Common myeloid progenitor, CD34-positive (primary cell): ENCODE measurements at places on chromosomes 1 and 21.

DNA sequence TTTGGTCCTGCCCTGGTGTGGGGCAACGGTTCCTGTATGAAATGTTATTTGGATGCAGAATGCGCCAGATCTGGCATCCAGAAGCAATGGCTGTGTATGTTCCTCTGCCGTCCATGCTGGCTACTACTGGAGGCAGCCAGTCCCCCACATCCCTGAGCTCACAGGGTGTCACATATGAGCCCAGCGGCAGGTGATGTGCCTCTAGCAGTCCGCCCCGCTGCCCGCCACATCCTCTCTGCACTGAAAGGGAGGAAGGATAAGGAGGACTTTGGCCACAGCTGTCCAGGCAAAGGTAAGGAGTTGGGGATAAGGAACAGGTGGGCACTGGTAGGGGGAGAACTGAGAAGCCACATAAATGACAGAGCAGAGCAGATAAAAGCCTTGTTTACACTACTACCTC is 305.3 kb upstream of the DAB1 start:
- H3K27me3 ChIP-seq = no peaks in the 10 kb centered on the region
- H3K36me3 ChIP-seq = no peaks in the 10 kb centered on the region
- DNase-seq = no peak
- H3K4me1 ChIP-seq = no peaks in the 10 kb centered on the region
- no peak overlapping the region for H3K4me3 ChIP-seq

GRCh38 chr1:111987502-111987901 is 2.0 kb downstream of the KCND3 start:
- peaks cover 4% of the 10 kb centered on the region for H3K27me3 ChIP-seq
- no peak overlapping the region for H3K4me3 ChIP-seq
- peaks cover 25% of the 10 kb centered on the region for H3K4me1 ChIP-seq
- no peak overlapping the region for H3K27ac ChIP-seq
- no peaks in the 10 kb centered on the region for H3K36me3 ChIP-seq

GRCh38 chr1:7783178-7783711 is 846 bp upstream of the PER3 start:
- no peak overlapping the region for H3K27ac ChIP-seq
- H3K4me3 ChIP-seq = peak overlapping the region; percentile 56
- H3K27me3 ChIP-seq = no peaks in the 10 kb centered on the region
- no peak for DNase-seq
- peaks cover 33% of the 10 kb centered on the region for H3K4me1 ChIP-seq

GRCh38 chr1:14788080-14788479 is 189.6 kb downstream of the KAZN start:
- H3K36me3 ChIP-seq = no peaks in the 10 kb centered on the region
- no peaks in the 10 kb centered on the region for H3K27me3 ChIP-seq
- H3K4me3 ChIP-seq = no peak overlapping the region
- H3K27ac ChIP-seq = no peak overlapping the region
- no peak for DNase-seq

DNA sequence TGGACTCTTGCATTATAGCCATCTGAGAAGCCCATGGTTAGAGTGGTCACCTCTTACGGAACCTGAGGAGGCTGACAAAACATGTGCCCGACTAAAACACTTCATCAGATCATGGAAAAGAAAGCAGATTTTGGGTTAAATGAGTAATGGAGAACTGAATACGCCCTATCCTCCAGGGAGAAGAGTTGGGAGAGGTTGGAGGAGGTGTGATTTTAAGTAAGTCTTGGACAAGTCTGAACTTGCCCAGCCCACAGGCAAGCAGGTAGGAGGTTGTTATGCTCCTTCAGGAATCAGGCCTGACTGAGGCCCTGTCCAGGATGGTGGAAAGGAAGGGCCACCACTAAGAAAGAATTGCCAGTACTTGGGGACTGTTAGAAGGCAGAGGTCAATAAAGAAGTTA is 255.8 kb downstream of the TGFB2 start:
- no peaks in the 10 kb centered on the region for H3K27me3 ChIP-seq
- no peak overlapping the region for H3K4me3 ChIP-seq
- DNase-seq = no peak
- H3K4me1 ChIP-seq = no peaks in the 10 kb centered on the region

- no peaks in the 10 kb centered on the region for H3K27me3 ChIP-seq
- DNase-seq = no peak
- H3K4me1 ChIP-seq = no peaks in the 10 kb centered on the region
- H3K27ac ChIP-seq = no peak overlapping the region
- H3K36me3 ChIP-seq = no peaks in the 10 kb centered on the region
These were observed 99.7 kb upstream of the WLS start for GRCh38 chr1:68332041-68332440.

DNA sequence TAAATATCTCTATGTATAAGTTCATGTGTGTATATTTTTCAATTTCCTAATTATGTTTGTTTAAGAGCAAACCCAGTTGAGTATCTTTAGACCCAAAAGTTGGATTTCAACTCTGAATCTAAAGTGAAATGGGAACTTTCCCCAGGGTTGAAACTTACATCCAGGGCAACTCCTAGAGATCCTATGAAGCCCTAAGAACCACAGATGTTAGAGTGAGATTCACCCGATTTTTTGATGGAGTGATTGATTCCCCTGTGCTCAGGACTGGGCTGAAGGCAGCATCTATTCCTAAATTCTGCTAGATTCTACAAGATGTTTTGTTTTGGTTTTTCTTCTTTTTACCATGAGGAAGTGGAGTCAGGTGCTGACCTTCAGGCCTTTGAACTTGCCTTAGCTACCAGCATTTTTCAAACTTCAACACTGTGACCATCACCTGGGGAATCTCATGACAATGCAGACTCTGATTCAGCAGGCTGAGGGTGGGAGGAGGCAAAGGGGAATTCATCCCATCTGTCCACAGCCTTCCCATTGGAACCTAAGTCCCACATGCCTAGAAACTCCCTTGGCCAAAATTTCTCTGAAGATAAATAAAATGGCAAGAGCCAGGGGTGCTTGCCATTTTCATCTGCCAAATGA is 145.5 kb downstream of the ETS2 start:
- no peak for DNase-seq
- no peaks in the 10 kb centered on the region for H3K36me3 ChIP-seq
- no peak overlapping the region for H3K27ac ChIP-seq
- no peaks in the 10 kb centered on the region for H3K27me3 ChIP-seq
- no peaks in the 10 kb centered on the region for H3K4me1 ChIP-seq

- no peaks in the 10 kb centered on the region for H3K36me3 ChIP-seq
- no peak overlapping the region for H3K27ac ChIP-seq
- H3K4me1 ChIP-seq = peaks cover 52% of the 10 kb centered on the region
- no peak for DNase-seq
- no peak overlapping the region for H3K4me3 ChIP-seq
- no peaks in the 10 kb centered on the region for H3K27me3 ChIP-seq
These were observed 47.8 kb downstream of the SKI start for GRCh38 chr1:2275796-2276536.

- H3K36me3 ChIP-seq = peaks cover 6% of the 10 kb centered on the region
- H3K4me3 ChIP-seq = no peak overlapping the region
- no peaks in the 10 kb centered on the region for H3K27me3 ChIP-seq
- no peaks in the 10 kb centered on the region for H3K4me1 ChIP-seq
These were observed 33.0 kb downstream of the EPHX1 start for GRCh38 chr1:225842788-225843425.

GRCh38 chr1:42206164-42206563 is 41.6 kb upstream of the GUCA2A start:
- no peaks in the 10 kb centered on the region for H3K27me3 ChIP-seq
- H3K36me3 ChIP-seq = peaks cover 48% of the 10 kb centered on the region
- H3K4me1 ChIP-seq = peaks cover under 1% of the 10 kb centered on the region
- no peak for DNase-seq

- no peaks in the 10 kb centered on the region for H3K27me3 ChIP-seq
- no peak overlapping the region for H3K4me3 ChIP-seq
- no peak overlapping the region for H3K27ac ChIP-seq
These were observed 200.1 kb upstream of the C1orf105 start for GRCh38 chr1:172220376-172220775.

- no peaks in the 10 kb centered on the region for H3K36me3 ChIP-seq
- no peaks in the 10 kb centered on the region for H3K4me1 ChIP-seq
- H3K27me3 ChIP-seq = peaks cover 9% of the 10 kb centered on the region
- DNase-seq = no peak
These were observed 8.3 kb downstream of the TSACC start for GRCh38 chr1:156346636-156347035.

DNA sequence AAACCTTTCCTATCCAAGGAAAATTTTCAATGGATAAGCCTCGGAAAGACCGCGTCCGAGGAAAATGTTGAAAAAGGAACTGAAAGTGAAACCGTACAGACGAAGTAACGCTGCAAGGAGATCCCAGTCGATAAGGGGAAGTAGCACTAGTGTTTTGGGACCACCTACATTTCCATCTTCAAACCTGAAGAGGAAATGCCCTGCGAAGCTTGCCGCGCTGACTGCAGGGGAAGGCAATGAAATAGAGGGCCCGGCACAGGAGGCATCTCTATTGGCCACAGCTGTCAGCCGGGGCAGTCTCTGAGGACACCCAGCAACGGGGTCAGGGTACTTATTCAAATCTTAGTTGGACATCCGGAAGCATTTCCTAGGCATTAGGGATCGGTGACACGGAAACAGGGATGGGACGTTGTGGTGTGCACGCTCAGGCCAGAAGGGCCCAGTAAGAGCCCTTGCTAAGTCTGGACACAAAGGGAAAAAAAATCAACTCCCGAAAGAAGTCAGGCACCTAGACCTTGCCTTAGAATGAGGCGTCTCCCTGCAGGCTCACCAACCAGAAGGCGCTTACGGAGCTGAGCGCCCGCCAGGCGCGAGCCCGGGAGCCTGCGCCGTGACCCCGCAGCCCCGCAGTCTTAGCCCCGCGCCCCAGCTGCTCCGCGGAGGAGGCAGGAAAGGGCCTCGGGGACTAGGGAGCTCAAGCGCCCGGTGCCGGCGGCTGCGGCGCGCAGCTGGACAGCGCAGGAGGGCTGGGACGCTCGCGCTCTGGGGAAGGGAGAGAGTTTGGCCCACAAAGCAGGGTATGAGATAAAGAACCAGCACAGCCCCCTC is 655 bp downstream of the USF1 start:
- peak overlapping the region; percentile 97 for H3K4me3 ChIP-seq
- H3K36me3 ChIP-seq = peaks cover 57% of the 10 kb centered on the region
- H3K27ac ChIP-seq = peak overlapping the region; percentile 97
- H3K4me1 ChIP-seq = peaks cover 8% of the 10 kb centered on the region
- H3K27me3 ChIP-seq = no peaks in the 10 kb centered on the region

DNA sequence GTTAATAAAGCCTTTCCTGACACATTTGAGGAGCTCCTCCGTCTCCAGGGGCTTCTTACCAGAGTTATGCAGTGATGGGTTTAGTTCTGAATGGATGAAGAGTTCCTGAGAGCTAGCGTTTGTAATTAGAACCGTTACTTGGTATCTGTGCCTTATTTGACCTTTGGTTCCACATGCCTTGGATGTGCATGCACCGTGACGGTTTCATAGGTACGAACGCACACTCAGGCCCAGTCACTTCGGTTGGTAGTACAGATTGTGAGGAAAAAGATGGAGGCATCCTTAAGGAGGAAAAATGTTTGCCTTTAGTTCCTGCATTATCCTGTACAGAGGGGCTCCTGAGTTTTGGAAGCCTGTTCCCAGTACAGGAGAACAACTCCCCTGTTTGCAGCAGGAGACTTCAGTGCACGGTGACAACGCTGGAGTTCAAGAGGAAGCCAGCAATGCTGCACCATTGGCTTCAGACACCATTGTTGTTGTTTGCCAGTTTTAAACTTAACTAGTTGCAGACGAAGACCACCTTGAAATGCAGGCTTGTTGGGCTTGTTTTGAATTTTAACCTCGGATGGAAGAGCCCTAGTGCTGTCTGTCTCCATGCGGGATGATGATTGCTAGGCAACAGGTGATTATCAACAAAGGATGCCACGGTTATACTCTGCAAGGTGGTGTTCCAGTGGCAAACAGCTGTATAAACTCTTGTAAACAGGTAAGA is 8.2 kb downstream of the RBM15 start:
- no peak overlapping the region for H3K27ac ChIP-seq
- DNase-seq = no peak
- peaks cover 5% of the 10 kb centered on the region for H3K36me3 ChIP-seq
- peaks cover 44% of the 10 kb centered on the region for H3K4me1 ChIP-seq
- no peak overlapping the region for H3K4me3 ChIP-seq

- no peak overlapping the region for H3K27ac ChIP-seq
- H3K36me3 ChIP-seq = peaks cover 6% of the 10 kb centered on the region
- no peak overlapping the region for H3K4me3 ChIP-seq
- H3K4me1 ChIP-seq = peaks cover 4% of the 10 kb centered on the region
These were observed 80.5 kb downstream of the RERE start for GRCh38 chr1:8736927-8737326.

DNA sequence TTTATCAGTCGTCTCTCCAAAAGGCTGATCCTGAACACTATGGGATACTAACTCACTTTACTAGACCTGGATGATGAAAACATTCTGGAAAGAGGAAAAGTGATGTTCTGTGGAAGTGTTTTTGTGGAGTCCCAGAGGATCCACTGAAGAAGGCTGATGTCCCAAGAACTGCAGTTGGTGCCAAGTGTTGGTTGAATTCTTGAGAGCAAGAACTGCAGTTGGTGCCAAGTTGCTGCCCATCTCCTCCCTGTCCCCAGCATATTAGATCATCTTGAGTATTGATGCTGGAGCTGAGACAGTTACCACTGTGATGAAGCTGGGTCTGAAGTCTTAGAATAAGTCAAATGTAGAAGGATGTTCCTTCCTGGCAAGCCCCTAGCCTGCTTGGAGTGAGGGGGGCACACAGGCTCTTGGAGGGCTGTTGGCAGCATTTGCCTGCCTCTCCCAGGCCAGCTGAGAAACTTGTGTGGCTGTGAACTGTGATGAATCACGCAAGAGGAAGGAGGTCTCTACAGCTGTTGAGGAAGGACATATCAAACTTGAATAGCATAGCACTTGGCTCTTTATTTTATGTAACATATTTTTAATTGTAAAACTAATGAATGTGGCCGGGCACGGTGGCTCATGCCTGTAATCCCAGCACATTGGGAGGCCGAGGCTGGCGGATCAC is 48.1 kb downstream of the DNAJC6 start:
- H3K4me1 ChIP-seq = no peaks in the 10 kb centered on the region
- DNase-seq = peak; percentile 51
- no peaks in the 10 kb centered on the region for H3K36me3 ChIP-seq
- H3K4me3 ChIP-seq = no peak overlapping the region

GRCh38 chr1:220527908-220528678 is at the start of gene MARK1:
Gene MARK1, plus strand, starts transcription at chr1:220528136. Its CDS starts 687 bp downstream, at chr1:220528823.
- DNase-seq = no peak
- H3K36me3 ChIP-seq = no peaks in the 10 kb centered on the region
- peaks cover 13% of the 10 kb centered on the region for H3K4me1 ChIP-seq

GRCh38 chr1:84339503-84339902 is 38.0 kb downstream of the SAMD13 start:
- H3K36me3 ChIP-seq = no peaks in the 10 kb centered on the region
- no peaks in the 10 kb centered on the region for H3K4me1 ChIP-seq
- DNase-seq = no peak
- no peaks in the 10 kb centered on the region for H3K27me3 ChIP-seq
- no peak overlapping the region for H3K27ac ChIP-seq

DNA sequence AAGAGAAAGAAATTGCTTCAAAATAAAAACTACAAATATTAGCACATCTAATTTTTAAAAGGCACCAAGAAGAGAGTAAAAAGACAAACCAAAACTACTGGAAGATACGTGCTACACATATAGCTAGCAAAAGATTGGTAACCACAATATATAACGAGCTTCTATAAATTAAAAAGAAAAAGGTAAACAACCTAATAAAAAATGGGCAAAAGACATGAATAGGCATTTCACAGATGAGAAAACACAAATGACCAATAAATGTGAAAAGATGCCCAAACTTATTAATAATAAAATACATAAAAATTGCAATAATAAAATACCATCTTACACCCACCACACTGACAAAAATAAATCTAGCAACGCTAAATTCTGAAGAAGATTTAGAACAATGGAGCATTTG is 26.2 kb downstream of the LEMD1 start:
- no peak overlapping the region for H3K27ac ChIP-seq
- H3K4me1 ChIP-seq = no peaks in the 10 kb centered on the region
- H3K4me3 ChIP-seq = no peak overlapping the region
- H3K27me3 ChIP-seq = peaks cover 4% of the 10 kb centered on the region
- no peaks in the 10 kb centered on the region for H3K36me3 ChIP-seq
- DNase-seq = no peak
